ENCODE measurements at places on chromosomes 16 and 17. TPM values are rescaled to one million over a fixed set of nuclear protein-coding genes. Genes with fewer than 3 reads are reported as not detected.

Gene CRISPLD2
- total RNA-seq, result 0.61 TPM

Gene CD300H
- not detected for total RNA-seq

Gene RBFOX1
- total RNA-seq, result not detected

Gene C17orf78
- not detected for total RNA-seq

Gene SNRNP25
- 46.4 TPM for total RNA-seq

Gene NETO2
- 31.2 TPM for total RNA-seq

Gene MAP3K14
- total RNA-seq, result 1.3 TPM

Gene FBXL16
- 0.32 TPM for total RNA-seq

Gene ABCA6
- 44.8 TPM for total RNA-seq

Gene ZNF286A
- 45.6 TPM for total RNA-seq

Measured in epithelial cell of umbilical artery (primary cell).